ENCODE measurements at places on chromosomes 7 and 10. TPM values are rescaled to one million over a fixed set of nuclear protein-coding genes. Genes with fewer than 3 reads are reported as not detected.
A peak's percentile ranks its signal among the peaks of the same experiment; 100 is the strongest.

The C7orf33 gene
- not detected for total RNA-seq

GRCh38 chr7:19982841-19983835, 209.7 kb upstream of the TMEM196 start:
- DNase-seq: peak; percentile 66

GRCh38 chr10:75015442-75015841, 96.0 kb upstream of the SAMD8 start:
- DNase-seq: no peak

DNA sequence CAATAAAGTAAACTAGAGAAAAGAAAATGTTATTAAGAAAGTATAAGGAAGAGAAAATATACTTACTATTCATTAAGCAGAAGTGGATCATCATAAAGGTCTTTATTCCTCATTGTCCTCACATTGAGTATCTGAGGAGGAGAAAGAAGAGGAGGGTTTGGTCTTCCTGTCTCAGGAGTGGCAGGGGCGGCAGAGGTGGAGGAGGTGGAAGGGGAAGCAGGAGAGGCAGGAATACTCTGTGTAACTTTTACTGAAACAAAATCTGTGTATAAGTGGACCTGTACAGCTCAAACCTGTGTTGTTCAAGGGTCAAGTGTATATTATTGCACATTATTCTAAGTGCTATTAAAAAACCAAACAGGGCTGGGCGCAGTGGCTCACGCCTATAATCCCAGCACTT, 34.2 kb upstream of the EPC1 start:
- DNase-seq: no peak

DNA sequence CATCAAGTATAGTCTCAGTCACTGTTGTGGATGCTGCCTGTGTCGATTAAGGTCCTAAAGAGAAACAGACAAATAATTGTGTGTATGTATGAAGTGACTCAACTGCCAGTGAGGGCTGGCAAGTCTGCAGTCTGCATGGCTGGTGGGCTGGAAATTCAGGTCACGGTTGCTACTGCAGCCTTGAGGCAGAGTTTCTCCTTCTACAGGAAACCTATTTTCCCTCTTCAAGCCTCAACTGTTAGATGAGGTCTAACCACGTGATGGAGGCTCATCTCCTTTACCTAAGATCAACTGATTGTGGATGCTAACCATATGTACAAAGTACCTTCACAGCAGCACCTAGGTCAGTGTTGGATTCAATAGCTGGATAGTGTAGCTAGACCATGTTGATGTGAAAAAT, 29.9 kb downstream of the MBL2 start:
- DNase-seq: no peak

The GATA3 gene
- total RNA-seq: 0.68 TPM

DNA sequence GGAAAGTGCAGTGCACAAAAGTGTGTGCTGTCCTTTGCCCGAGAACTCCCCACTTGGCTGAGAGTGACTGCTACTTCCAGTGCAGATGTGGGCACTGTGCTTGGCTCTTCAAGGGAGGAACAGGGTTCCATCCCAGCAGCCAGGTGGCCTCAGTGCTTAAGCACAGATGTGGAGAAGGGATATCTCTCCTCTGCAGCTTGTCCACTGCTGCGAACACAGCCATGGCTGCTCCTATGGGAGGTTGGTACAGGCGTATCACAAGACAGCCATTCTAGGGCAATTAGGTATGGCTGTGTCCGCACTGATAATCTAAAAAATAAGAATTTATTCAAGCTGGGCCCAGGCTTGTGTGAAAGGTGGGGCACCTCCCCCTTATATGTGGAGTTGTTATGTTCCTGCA, 66.6 kb downstream of the GLCCI1 start:
- no peak for DNase-seq

GRCh38 chr7:39528849-39529248, 37.4 kb upstream of the YAE1 start:
- DNase-seq: no peak

DNA sequence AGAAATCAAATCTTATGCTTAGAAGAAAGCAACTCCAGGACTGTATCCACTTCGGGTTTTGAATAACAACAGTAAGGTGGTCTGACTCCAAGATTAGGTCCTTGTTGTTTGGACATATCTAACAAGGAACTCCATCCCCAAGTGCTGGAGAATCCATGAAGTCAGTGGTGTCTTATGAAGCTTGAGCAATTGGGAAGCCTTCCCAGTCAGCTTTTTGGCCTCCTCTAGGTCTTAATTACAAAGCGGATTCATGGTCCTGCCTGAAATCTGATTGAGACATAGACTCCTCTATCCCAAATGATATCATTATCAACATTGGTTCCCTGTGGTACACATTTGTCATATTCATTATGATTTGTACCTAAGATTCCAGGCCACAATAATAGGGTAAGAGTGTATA, 642.6 kb downstream of the AUTS2 start:
- DNase-seq: no peak

The PILRA gene
- 1.2 TPM for total RNA-seq

DNA sequence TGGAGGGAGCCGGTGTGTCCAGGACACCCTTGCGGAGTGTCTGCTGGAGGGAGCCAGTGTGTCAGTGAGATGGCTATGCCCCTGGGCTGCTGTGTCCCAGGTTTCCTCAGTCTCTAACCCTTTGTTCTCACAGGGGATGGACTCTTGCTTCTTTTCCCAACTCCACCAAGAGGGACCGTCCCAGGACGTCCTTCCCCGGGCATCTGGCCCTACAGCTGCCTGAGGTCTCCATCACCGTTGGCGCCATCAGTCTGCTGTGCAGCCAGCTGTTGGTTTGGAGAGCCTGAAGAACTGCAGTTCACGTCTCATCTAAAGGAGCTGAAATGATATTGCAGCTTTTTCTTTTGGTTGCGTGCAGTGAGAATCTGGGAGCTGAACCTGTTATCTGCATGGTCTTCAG, 136.2 kb downstream of the VIPR2 start:
- no peak for DNase-seq

The C10orf53 gene
- not detected for total RNA-seq

- no peak for DNase-seq
Observed at GRCh38 chr7:137609500-137609899, 237.3 kb downstream of the DGKI start.

DNA sequence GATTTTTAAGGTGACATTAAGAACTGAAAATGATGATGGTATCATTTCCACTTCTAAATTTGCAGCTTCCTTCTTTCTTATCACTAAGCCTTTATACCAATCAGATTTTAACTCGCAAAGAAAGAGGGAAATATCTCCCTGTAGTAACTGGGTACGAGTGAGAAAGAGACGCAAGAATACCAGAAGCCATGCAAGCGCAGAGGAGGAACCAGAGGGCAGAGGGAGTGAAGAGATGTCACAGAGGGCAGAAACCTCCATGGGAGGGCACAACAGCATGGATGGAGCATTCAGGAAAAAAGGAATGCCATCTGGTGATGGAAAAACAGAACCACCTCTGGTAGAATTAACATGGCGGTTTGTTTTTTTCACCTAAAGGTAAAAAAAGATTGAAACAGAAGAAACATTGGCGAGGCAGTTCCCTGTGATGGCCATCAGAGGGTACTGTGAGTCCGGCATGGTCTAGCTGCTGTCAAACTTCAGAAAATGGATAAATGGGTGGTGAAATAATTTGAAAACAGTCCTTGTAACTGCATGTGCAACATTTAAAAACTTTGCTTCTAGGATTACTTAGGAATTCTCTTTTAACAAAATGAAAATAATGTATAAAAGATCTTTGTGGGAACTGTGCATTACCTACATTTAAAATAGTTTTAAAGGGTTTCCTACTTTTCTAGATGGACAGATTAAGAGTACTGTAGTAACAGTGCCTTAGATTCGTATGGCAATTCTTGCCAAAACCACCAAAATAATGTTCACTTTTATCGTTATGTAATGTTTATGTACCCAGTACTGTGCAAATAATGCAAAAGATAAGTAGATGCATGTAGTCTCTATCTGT, 91.8 kb downstream of the ARHGAP12 start:
- DNase-seq: peak; percentile 39

- DNase-seq: no peak
Observed at GRCh38 chr10:120111628-120112027, 219.1 kb downstream of the SEC23IP start.

The LEP gene
- total RNA-seq: not detected

DNA sequence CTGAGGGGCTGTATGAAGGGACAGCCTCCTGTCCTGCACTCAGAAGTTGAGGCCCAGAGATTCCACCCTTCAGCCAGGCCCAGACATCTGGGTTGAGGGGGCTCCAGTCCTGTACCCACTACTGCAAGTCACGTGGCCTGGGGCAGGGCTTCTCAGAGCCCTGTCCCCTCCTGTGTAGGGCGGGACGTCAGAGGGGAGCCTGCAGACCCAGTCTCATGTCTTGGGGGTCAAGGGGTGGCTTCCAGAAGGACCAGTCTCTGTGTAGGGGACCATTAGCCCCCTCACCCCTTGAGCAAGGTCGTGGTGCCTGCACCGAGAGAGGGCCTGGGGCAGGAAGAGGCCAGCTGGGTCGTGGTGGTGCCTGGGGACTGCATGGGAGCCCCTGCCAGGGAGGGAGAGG, 593 bp upstream of the PILRA start:
- DNase-seq: no peak

The GRM3 gene
- not detected for total RNA-seq

DNA sequence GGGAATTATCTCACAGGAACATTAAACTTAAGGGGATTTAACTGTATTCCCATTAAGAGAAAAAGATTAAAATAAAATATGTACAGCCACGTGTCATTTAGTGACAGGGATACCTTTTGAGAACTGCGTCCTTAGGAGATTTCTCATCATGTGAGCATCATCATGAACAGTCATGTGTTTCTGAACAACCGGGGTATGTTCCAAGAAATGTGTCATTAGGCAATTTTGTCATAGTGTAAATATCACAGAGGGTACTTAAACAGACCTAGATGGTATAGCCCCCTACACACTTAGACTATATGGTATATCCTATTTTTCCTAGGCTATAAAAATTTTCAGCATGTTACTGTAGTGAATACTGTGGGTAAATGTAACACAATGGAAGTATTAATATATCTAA, 840.3 kb downstream of the CNTNAP2 start:
- DNase-seq: peak; percentile 45

DNA sequence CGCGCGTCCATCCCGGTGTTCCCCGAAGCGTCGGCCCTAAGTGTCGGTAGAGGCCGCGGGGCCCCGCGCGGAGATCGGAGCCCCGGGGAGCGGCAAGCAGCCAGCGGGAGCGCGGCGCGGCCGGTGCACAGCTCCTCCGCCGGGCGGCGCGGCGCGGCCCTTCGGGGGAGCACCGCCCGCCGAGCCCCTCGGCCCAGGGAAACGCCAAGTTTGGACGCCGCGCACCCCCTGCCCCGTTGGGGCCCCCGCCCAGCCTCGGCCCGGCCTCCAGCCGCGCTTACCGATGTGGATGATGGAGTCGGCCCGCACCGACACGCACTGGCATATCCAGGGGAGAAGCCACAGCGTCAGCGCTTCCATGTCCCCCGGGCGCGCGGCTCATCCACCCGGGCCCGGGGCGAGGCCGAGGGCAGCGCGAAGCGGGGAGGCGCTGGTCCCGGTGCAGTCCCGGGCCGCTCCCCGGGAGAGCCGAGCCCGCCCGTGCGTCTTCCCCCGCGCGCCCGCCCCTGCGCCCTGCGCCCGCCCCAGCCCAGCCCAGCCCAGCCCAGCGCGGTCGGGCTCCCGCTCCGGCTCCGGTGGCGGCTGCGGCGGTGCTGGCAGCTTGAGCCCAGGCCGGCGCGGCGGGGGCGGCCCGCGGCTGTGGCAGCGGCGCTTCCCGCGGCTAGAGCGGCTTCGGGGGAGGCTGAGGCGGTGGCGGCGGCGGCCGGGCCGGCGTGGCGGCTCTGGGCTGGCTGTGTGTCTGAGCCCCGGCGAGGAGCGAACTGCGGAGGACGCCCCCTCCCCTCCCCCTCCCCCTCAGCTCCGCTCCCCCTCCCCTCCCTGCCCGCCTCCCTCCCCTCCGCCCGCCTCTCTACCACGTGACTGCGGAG, at the start of gene GRID1:
Gene GRID1 (minus strand): TSS at position 763 of the 869 bp plus-strand sequence.
- no peak for DNase-seq

- DNase-seq: no peak
Observed at GRCh38 chr7:32494946-32495297, 367 bp upstream of the AVL9 start.

DNA sequence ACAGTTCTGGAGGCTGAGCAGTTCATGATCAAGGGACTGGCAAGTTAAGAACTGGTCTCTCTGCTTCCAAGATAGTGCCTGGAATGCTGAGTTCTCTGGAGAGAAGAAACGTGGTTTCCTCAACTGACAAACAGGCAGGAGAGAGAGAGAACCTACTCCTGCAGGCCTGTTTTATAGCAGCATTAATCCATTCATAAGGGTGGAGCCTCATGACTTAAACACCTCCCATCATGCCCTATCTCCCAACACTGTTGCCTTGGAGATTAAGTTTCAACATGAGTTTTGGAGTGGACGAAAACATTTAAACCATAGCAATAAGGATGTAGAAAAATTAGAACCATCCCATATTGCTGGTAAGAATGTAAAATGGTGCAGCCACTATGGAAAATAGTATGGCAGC, 32.3 kb upstream of the IMMP2L start:
- DNase-seq: no peak

GRCh38 chr7:39721919-39722597, 98.7 kb downstream of the RALA start:
- DNase-seq: no peak

- no peak for DNase-seq
Observed at GRCh38 chr7:114533131-114533530, 118.5 kb downstream of the FOXP2 start.

- no peak for DNase-seq
Observed at GRCh38 chr7:121449735-121450240, 53.7 kb upstream of the FAM3C start.

DNA sequence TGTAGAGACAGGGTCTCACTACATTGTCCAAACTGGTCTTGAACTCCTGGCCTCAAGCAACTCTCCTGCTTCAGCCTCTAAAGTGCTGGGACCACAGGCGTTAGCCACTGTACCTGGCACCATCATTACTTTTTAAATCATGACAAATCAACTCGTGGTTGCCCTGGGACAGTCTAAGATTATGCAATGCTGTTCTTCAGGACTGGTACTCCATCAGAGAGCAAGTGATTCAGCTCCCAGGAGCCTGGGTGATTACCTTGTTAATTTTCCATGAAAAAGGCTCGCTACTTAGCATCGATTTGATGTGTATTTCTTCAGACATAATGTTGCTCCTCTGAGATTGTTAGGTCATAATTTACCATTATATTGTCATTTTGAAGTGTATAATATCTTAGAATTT, 158.9 kb upstream of the STEAP4 start:
- no peak for DNase-seq

Measured in HT1080 (cell line).